ENCODE measurements at places on chromosomes 12 and 14.

GRCh38 chr12:81021834-81022233, 56.0 kb upstream of the ACSS3 start:
- no peak for DNase-seq

GRCh38 chr14:49946320-49947141, 53.6 kb downstream of the ARF6 start:
- DNase-seq = no peak

DNA sequence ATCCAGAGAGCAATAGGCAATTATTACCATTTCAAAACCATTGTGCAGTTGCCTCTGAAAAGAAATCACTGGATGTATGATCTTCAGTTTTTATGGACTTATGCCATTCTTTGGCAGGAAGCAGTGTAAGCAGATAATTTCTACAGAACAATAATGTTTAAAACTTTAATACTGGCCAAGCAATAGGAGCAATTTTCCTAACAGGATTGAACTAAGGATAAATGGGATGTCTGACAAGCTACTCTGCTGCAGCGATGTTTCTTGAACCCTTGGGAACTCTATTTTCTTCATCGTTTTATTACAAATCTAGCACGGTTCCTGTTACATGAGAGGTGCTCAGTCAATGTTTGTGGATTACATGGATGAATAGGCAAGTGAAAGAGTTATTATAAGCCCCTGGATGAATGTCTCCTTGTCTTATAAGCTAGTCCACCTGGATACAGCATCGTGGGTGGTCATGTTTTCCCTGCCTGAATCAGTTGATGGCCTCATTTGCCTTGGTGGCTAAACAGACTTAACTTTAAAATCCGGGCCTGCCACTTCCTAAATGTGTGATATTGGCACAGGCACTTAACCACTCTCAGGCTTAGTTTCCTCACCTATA, 68.2 kb upstream of the MDM1 start:
- DNase-seq = no peak

DNA sequence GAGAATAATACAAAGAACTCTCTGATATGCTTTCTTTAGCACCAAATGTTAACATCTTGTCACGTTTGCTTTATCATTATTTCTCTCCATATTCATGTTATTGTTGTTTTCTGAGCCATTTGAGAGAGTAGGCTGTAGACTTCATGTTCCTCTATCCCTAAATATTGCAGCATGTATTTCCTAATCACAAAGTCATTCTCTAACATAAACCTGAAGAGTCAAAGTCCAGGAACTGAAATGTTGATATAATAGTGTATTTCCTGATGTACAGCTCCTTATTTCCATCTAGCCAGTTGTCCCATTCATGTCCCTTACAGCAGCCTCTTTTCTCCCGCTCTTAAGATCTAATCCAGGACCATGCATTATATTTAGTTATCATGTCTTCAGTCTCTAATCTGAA, 72.8 kb downstream of the SPATS2 start:
- no peak for DNase-seq

- DNase-seq = no peak
These were observed 36.8 kb downstream of the IQSEC3 start for GRCh38 chr12:103169-103981.

DNA sequence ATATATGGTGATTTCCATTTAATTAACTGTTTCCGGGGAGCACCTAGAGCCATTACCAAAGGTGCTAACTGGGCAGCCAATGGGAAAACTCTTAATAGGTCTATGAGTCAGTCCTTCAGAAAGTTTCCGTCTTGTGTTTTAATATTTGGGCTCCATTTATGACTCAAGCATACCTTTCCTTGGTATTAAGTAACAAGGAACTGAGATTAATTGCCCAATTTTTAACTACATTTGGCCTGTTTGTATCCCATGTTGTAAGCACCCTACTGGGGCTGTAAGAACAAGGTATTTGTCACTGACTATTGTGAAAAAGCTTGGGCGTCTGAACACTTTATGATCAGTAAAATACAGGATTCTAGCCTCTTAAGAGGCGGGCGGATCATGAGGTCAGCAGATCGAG, 62.8 kb upstream of the FOXN3 start:
- DNase-seq = no peak

GRCh38 chr14:25431211-25432076, 381.5 kb upstream of the STXBP6 start:
- peak; percentile 25 for DNase-seq

- no peak for DNase-seq
These were observed 219.1 kb downstream of the PHLDA1 start for GRCh38 chr12:75812271-75813018.

DNA sequence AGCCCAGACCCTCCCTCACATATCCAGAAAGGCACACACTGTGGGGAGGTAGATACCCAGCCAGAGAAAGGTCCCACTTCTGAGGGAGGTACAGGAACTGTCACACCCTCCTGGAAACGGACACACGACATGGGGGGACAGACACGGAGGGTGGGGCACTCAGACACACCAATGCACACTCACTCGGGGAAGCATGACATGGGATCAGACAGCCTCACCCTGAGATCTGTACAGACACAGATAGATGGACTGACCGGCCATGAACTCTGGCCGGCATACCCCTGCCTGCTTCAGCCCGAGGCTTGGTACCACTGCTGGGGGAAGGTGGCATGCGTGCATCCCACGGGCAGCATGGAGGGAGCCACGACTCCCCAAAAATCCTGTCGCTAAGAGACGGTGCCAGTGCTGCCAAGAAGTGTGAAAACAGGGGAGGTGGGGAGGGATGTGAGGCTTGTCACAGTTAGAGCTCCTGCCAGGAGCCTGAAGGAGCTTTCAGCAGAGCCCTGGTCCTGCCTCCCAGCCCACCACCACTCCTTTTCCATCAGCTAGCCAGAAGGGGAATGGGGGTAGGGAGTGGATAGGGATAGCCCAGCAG, 571 bp downstream of the CPNE6 start:
- DNase-seq = no peak

GRCh38 chr12:24596768-24597388, 352.0 kb downstream of the BCAT1 start:
- no peak for DNase-seq

DNA sequence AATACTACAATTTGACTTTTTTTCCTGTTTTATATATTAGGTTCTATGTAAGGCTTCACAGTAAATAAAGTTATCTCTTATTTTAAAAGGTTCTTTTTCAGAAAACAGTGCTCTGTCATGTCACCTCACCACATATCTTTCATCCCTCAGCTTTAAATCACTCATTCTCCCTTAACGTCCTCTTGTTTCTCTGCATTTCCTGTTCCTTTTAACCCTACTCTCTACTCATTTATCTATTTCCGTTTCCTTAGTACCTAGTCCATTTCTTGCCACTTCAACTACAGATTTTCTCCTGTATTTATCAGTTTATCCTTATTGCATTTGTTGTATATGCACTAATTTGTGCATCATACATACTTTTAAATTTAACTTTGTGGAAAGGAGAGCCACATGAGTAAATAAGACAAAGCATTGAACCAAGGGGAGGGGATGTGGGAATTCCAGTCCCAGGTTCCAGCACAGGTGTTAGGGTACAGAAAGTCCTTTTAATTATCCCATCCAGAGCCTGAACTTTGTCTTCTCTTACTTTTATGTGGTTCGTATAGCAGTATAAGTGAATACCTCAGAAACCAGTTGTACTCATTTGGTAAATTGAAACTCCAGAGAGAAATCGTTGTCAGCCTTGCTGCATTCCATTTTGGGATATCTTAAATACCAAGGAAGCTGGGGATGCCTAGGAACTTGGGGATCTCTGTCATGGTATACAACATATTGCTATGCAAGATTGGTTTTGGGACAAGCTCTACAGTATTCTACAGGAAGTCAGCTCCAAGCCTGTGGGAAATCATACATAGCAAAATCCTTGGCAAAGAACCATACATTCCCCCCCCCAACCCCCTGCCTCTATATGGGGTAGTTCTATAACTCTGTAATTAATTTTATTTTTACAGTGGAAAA, 120.5 kb downstream of the DIP2B start:
- no peak for DNase-seq

GRCh38 chr14:100296106-100296651, 10.1 kb downstream of the SLC25A29 start:
- no peak for DNase-seq

DNA sequence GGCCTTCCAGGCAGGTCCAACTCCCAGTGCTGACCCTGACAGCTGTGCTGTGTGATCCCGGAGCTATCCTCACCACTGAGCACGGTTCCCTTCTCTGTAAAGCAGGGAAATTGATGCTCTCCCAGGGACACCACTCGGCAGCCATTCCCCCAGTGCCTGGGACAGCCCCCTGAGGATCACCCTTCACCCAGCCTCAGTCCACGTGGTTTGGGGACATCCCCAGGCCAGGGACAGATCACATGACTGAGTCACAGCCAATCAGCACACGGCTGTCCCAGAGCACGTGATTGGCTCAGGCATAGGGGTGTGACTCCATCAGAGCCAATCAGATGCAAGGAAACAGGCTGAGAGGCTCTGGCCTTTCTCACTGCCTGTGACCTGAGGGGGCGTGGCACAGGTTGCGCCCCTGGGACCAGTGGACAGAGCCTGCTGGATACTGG, 68.8 kb upstream of the SFSWAP start:
- DNase-seq = no peak

DNA sequence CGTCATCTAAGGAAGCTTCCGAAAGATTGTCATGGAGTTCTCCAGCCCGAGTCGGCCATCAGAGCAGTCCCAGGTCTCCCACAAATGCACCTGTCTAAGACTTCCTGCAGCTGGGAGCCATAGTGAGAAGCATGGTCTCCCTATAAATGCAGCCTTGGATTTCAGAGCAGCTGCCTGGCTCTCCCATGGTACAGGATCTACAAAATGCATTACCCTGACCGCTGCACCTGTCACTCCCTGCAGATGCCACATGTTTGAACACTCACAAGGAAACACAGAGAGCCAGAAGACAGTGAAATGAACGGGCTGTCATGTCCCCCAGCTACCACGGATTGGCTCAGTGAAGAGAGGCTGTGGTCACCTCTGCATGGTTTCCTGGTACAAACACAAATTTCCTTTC, 702.7 kb downstream of the MED13L start:
- no peak for DNase-seq

DNA sequence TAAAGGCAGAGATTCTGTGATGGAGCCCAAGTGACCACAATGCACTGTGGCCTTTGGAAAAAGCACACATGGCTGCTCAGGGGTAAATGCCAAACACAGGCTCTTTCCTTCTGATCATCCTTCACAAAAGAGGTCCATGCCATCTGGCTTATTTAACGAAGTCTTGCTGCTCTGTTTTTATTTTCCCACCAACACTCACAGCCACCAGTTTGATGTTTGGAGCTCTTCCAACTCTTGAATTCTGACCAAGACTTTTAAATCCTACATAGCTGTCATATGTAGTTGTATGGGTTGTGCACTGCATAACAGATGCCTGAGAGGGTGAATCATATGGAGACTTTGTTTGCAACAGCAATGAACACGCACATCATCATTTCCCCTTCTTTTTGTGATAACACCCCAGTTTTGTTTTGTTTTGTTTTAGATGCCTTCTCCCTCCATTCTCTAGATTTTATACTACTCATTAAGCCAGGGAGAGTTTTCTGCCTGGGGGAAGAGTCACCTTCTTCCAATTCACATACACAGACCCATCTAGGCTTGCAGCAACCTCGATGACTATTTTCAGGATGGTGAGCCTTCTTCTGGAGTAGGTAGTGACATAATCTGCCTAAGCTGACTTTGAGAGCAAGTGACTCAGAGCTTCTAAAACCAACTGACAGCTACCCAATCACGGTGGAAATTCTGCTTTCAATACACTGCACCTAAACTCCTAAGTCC, 145.2 kb upstream of the WSCD2 start:
- no peak for DNase-seq

- DNase-seq = no peak
These were observed 19.6 kb downstream of the PIWIL1 start for GRCh38 chr12:130357241-130357640.

- no peak for DNase-seq
These were observed 7.0 kb downstream of the ETNK1 start for GRCh38 chr12:22631863-22632463.
